ENCODE measurements at places on chromosomes 2 and 18.

DNA sequence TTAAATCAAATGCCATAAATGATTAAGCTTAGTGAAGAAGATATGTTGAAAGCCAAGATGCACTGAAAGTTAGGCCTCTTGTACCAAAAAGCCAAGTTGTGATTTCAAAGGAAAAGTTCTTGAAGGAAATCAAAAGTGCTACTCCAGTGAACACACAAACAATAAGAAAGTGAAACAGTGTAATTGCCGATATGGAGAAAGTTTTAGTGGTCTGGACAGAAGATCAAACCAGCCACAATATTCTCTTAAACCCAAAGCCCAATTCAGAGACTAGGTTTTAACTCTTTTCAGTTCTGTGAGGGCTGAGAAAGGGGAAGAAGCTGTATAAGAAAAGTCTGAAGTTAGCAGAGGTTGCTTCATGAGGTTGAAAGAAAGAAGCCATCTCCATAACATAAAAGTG is 101.8 kb upstream of the RPE start:
- DNase-seq, result no peak

- DNase-seq, result no peak
These were observed 1347.2 kb upstream of the DDX18 start for GRCh38 chr2:116467243-116467642.

- no peak for DNase-seq
These were observed 35.1 kb upstream of the LHCGR start for GRCh38 chr2:48790407-48791170.

DNA sequence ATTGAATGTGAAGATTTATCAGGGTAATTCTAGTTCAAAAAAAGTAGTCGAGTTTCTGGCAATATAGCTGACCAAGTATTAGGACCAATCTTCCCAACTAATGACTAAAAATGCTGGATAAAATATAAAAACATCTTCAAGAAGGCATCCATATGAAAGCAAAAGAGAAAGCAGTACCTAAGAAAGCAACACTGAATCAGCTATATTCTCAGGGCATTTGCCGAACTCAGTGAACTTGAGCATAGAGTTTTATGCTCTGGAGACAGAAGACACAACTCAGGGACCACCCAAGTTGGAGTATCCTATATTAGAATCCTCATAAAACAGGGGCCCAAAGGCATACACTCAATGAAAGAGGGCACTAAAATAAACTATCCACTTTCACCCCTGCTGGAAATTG is 103.7 kb upstream of the HNRNPA3 start:
- no peak for DNase-seq

GRCh38 chr2:134148843-134149472 is 104.9 kb upstream of the MGAT5 start:
- no peak for DNase-seq

GRCh38 chr2:12739721-12740254 is 23.1 kb downstream of the TRIB2 start:
- DNase-seq, result no peak

DNA sequence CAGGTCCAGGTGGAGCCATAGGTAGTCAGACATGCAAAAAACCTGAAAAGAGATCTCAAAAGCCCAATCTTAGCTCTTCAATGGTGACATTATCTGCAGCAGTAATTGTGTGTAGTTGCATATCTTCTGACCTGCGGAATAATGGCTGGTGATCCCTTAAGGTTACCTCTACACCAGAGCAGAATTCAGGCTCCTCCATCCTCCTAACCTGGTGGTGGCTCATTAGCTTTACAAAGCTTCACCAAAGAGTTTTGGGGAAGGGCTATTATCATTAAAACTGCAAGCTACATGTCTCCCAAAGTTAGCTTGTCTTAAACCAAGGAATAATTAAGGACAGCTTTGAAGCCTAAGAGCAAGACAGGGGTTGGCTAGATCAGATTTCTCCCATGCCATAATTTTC is 42.6 kb upstream of the CHST9 start:
- DNase-seq, result no peak

DNA sequence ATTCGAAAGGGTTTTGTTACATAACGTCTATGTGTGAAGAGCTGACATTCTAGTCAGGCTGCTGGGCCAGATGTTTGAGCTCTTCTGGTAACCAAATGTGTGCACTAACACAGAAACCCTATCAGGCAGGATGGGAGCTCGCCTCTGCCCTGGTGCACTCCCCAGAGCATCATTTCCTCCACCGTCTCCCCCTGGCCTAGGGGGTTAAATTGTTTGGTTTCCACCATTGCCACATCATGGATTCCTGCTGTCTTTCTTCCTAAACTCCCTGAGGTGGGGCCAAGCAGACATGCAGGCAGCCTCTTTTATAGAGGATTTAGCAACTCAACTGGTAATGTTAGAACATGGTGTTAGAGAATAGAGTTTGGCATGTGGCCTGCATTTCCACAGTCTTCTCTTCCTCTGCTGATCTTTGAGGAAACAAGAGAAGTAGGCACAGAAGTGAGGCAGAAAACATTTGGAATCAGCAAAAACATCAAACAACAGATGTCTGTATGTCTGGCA is 87.3 kb downstream of the ANTXR1 start:
- no peak for DNase-seq

- DNase-seq, result no peak
These were observed 95.2 kb upstream of the BOD1L2 start for GRCh38 chr18:57051657-57052044.

- no peak for DNase-seq
These were observed 214.8 kb downstream of the TXNL1 start for GRCh38 chr18:56423626-56424025.

DNA sequence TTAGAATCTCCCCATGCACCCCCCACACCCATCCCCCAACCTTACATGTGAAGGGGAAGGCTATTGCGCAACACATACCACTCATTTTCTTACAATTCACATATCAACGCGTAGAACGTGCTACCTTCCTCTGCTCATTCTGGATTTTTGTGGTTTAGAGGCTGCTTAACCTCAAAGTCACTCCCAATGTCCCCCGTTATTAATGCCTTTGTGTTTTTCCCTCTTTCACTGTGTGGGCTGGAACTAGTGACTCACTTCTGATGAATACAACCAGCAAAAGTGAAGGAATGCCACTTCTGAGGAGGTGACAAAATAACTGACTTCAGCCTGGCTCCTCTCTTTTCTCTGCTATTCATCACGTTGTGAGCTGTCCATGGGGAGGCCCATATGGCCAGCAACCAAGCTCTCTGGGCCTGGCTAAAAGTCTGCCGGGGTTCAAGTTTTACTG is 342.5 kb upstream of the NXPH2 start:
- DNase-seq, result no peak

DNA sequence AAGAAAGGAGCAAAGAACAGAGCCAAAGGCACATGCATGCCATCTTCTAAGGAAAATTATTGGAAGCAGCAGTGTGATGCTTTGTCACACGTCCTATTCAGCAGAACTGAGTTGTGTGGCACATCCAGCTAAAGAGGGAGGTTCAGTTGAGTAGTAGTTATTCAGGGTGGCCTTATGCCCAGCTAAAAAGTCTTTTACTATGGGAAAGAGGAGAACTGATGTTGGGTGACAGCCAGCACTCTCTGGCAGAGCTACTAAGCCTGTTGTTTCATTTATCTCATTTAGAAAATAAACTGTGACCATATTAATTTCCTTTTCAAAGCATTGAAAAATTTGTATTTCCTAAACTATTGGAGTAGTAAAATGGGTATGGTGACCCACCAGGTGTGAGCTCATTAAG is 18.5 kb downstream of the ITGA6 start:
- no peak for DNase-seq

- no peak for DNase-seq
These were observed 895.4 kb upstream of the ACVR2A start for GRCh38 chr2:146949400-146949799.

DNA sequence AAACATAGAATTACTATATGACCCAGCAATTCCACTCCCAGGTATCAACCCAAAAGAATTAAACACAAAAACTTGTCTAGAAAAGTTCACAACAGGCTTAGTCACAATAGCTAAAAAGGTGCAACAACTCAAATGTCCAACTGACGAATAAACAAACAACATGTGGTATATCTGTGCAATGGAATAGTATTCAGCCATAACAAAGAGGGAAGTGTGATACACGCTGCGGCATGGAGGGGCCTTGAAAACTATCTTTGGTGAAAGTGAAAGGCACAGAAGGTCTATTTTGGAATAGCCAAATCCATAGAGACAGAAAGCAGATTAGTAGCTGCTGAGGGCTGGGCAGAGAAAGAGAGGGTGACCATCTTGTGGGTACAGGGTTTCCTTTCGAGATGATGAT is 72.1 kb downstream of the DDX1 start:
- DNase-seq, result no peak

DNA sequence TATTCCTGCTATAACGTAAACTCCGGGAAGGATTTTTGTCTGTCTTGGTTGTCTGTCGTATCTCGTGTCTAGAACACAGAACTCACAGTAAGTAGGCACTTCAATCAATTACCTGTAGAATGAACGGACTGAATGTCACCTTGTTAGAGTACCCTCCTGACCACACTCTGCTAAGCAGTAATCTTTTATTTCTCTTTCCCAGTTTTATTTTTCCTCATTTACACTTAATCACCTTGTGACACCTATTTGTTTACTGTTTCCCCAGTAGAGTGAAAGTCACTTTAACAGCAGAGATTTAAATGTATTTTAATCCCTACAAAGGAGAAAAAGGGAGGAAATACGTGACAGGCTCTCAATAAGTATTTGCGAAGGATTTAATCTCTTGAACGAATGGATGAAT is 514 bp upstream of the EPB41L5 start:
- DNase-seq, result no peak

- no peak for DNase-seq
These were observed 29.0 kb downstream of the HDLBP start for GRCh38 chr2:241286348-241287090.

GRCh38 chr2:210233487-210233886 is 8.2 kb upstream of the ACADL start:
- DNase-seq, result no peak

DNA sequence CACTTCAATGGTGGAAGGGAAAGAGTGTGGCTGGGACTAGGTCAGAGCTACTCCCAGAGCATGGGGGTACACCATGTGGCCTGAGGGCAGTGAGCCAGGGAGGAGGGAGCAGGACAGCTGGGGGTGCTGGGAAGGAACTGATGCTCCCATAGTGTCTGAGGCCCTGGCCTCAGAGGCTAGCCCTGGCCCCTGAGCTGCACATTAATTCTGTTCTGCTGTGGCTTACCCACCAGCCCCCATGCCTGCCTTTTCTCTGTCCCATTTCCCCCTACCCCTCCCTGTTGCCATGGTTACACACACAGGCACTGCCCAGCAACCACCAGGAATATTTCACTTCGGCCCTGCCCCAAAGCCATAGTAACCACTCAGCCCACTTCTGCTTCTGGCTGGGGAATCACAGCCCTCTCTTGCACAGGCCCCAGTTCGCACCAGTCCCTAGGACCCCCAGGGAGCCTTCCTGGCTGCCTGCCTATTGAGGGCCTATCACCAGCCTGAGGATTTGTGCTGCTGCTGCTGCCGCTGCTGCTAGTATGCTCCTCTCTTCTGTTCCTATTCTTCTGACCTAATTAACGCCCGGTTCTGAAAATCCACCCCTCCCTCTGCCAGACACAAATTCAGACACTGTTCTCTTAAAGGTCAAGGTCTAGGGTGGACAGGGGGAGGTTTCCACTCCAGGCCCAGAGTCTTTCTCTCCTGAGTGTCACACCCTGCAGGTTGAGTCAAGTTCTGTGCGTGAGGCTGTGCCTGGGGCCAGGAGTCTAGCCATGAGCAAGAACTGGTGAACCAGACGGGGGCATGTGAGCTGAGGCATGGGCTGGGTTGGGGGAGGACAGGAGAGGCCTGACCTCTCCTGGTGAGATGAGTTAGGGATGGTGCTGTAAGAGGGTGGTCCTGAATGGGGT is 87.1 kb upstream of the MCFD2 start:
- DNase-seq, result no peak

GRCh38 chr18:3104190-3105054 is 91.5 kb upstream of the LPIN2 start:
- DNase-seq, result no peak

DNA sequence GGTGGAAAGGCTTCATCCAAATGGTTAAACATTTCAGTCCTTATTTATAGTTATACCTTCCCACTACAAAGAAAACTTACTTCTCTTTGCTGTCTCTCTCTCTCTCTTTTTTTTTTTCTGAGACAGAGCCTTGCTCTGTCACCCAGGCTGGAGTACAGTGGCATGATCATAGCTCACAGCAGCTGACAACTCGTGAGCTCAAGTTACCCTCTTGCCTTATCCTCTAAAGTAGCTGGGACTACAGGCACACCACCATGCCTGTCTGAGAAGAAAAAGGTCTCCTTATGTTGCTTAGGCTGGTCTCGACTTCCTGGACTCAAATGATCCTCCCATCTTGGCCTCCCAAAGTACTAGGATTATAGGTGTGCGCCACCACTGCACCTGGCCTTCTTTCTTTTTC is 32.3 kb upstream of the OLA1 start:
- no peak for DNase-seq

GRCh38 chr2:171602352-171602751 is 80.1 kb downstream of the CYBRD1 start:
- DNase-seq, result no peak

- no peak for DNase-seq
These were observed 456.6 kb downstream of the THSD7B start for GRCh38 chr2:137221797-137222492.

- no peak for DNase-seq
These were observed 42.0 kb downstream of the CCDC150 start for GRCh38 chr2:196681510-196681909.

DNA sequence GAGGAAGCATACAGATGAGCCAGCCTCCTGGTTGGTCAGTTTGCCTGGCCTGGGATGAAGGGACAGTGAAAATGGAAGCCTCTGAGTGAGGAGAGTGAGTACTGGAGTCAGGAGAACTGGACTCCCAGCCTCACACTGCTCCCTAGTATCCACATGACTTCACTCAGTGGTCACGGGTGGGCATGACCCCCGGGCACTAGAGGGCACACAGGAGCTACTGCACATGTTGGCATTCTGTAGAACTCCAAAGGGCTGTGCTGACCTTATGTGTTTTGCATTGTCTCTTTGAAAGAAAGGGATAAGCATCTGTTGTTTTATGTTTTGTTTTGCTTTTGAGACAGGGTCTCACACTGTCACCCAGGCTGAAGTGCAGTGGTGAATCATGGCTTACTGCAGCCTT is 23.7 kb downstream of the NCAPH start:
- peak; percentile 44 for DNase-seq

GRCh38 chr2:232365621-232366321 is 12.8 kb upstream of the ALPP start:
- peak; percentile 21 for DNase-seq
